ENCODE measurements at places on chromosomes 12 and 14.

DNA sequence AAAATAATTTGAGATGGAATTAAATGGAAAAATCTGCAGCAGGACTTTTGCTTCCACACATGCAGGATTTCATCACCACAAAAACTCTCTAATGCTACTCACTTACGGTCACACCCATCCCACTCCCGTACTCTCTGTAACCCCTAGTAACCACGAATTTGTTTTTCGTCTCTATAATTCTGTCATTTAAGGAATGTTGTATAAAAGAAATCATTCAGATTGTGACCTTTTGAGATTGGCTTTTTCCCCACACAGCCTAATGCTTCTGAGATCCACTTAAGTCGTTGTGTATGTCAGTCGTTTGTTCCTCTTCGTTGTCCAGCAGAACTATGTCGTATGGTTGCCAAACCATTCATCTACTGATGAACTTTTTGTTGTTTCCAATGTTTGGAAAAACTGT lies 19.8 kb upstream of the PZP start:
- no peak for DNase-seq

DNA sequence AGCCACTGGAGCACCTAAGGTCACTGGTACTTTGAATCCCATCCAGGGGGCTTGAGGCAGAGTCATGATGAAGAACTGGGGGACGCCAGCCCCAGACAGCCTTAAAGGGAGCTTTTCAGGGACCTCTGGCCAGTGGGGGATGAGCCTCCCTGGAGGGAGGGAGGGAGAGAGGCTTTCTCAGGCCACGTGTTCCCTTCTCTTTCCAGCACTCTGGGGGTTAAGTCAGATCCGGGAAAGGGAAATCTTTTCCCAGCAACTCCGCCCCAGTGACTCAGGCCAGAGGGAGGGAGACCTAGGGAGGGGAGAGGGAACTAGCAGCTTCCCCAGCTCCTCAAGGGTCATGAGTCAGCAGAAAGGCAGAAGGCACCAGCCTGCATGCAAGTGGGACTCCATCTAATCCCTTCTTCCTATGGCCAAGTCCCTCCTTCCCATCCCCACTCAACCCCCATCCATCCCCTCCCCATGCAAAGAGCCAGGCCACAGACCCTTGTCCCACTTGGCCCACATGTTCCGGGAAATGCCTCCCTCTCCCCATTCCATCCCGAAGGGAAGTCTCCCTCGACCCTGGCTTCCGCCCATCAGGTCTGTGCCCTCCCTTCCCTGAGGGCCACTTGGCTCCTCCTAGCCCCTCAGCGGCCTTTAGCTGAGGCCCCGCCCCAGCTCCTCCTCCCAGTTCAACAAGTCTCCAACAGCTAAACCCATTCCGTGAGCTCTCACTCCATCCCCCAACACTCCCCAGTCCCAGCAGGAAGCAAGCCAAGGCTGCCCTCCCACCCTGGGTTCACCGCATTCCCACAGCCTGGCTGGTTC lies 5.6 kb downstream of the TNFRSF1A start:
- DNase-seq = peak; percentile 97

DNA sequence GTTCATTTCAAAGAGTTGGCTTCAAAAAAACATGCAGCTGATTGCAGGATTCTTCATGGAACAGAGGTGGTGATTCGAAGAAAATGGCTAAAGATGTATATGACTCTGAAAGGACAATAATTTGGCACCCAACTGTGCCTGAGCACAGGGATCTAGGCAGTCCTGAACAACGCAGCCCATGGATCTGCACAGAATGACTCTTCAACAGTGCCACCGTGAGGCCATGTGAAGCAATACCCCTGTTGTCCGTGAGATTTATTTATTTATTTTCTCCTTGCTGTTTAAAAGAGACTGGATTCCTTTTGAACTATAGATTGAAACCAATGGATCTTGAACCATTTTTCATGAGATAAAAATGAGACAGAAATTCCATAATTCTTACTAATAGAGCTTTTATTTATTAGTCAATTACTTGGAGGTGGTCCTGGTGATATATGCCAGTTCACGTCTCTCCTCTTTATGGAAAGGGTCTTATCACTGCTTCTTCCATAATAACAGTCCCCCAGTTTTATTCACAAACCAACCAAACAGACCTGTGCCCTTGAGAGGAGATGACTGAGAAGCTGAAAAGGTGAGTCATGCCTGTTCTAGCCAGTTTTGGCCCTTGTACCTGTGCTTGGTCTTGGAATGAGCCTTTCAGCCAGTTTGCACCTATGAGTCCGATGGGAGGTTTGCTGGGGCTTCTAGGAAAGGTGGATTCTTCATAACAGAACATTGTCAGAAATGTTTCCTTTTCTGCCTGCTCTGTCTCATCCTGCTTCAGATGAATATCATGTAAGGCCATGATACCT lies 1598.3 kb downstream of the AACS start:
- DNase-seq = no peak

GRCh38 chr14:66641861-66642635 lies 134.1 kb downstream of the GPHN start:
- no peak for DNase-seq

DNA sequence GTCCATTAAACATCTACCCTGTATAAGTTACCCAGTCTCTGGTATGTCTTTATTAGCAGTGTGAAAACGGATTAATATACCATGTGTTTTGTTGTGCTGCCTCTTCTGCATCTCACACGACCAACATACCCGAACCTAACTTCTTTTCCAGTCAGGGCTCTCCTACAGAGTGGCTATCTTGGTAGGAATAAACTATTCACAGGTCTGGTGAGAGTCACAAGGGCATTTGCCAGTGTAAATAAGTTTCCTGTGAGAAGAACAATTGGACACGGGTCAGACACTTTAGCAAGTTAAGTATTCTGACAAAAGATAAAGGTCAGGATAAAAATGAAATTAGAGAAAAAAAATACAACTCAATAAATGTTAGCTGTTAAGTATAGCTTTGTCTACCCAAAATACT lies 60.9 kb downstream of the MYF5 start:
- DNase-seq = no peak

- DNase-seq = no peak
Measured at GRCh38 chr12:32603858-32604257, 75.2 kb upstream of the DNM1L start.

- no peak for DNase-seq
Measured at GRCh38 chr12:115756271-115756670, 521.2 kb downstream of the MED13L start.

DNA sequence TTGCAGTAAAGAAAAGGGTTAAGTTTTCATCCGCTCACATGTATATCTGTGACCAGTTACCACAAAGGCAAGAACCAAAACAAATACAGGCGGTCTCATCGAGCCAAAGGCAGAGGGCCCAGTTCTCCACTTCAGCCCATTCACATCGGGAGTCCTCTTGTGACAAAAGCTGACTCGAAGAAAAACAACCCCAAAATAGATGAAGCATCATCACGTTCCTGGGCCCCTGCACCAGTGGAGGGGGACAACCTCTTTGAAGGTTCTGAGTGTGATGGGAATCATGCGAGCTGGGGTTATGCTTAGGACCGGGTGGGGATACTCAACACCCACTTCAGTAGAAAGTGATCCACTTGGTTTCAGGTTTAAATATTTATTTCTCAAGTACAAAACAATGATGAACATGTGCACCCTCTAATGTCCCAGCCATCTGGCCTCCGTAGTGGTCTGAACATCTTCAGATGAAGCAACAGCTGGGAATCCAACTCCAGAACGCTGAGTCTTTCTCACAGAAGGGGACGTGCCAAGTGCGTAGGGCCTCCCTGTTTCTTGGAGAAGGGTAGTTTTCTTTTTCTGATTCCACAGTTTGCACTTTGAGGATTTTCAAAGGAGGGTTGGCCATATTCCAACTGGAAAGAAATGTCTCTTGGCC lies 8.4 kb downstream of the GSC start:
- no peak for DNase-seq

GRCh38 chr12:48193623-48194022 lies 9.5 kb downstream of the OR10AD1 start:
- DNase-seq = no peak

- no peak for DNase-seq
Measured at GRCh38 chr14:97271451-97271960, 474.3 kb downstream of the VRK1 start.

DNA sequence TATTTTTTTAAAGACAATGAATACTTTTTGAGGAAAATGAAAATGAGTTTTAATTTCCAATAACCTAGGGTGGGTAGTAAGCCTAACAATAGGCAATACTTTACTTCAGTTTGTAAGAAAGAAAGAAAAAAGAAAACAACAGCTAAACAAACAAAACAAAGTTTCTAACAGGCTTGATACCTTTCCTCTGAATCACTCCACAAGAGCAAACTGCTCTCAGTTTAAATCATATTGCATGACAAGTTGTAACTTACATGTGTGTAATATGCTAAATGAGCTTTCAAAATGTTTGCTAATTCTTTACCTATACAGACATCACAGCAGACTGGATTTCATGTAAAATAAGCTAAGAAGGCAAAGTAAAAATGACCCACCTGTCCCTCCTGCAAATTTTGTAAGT lies 6.7 kb upstream of the LMO3 start:
- no peak for DNase-seq

DNA sequence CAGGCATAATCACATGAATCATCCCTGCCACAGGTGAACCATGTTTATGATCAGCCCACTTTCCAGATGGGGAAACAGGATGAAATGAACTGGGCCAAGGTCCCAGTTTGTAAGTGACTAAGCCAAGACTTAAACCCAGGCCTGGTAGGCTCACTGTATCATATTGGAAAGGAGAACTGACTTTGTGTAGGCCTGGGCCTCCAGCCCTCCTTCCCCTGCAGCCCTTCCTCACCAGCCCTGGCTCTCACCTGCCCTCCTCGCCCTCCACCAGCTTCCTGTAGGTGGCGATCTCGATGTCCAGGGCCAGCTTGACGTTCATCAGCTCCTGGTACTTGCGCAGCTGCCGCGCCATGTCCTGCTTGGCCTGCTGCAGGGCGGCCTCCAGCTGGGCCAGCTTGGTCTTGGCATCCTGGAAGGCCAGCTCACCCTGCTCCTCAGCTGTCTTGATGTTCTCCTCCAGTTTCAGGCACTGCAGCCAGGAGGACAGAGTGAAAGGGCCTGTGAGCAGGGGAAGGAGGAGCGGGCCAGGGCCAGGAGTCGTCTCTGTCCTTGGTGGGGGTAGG lies 19.8 kb downstream of the KRT80 start:
- DNase-seq = no peak

DNA sequence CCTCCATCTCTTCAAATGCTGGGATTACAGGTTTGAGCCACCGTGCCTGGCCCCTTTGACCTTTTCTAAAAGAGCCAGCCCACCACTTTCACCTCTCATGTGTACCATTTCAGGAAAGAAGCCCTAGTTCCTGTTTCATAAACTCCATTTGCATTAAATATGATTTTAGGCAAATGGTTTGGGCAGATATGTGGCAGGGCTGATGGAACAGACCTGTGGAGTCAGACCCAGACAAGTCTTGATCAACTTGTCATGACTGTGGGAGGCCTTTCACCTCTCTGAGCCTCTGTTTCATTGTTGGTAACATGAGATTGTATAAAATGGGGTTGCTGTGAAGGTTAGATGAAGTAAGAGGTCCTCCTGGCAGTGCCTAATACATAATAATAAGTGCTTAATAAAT lies 5.2 kb upstream of the MAP3K9 start:
- DNase-seq = no peak

- no peak for DNase-seq
Measured at GRCh38 chr14:72701237-72701565, 192.7 kb downstream of the DPF3 start.

GRCh38 chr14:38143659-38144505 lies 63.8 kb upstream of the SSTR1 start:
- peak; percentile 58 for DNase-seq

All from RCC 7860 (cell line).